ENCODE measurements at places on chromosomes 13 and 19.
A peak's percentile ranks its signal among the peaks of the same experiment; 100 is the strongest.

- no peak for DNase-seq
Observed at GRCh38 chr19:7505682-7506384, 10.1 kb upstream of the ZNF358 start.

DNA sequence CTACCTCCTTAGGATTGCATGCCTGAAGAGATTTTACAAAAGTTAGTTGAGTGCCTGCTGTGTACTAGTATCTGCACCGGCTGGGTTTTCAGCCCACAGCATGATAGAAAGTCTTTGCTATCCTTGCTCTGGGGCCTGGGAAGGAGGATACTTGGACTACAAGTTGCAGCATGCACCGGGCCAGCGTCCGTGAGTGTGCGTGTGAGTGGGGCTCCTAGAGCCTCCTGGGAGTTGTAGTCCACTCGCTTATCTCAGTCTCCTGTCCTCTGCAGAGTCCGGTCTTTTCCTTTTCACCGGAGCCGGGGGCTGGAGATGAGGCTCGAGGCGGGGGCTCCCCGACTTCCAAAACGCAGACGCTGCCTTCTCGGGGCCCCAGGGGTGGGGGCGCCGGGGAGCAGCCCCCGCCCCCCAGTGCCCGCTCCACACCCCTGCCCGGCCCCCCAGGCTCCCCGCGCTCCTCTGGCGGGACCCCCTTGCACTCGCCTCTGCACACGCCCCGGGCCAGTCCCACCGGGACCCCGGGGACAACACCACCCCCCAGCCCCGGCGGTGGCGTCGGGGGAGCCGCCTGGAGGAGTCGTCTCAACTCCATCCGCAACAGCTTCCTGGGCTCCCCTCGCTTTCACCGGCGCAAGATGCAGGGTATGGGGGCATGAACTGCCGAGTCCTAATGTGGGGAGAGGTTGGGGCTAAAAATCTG is 20.6 kb downstream of the BRSK1 start:
- no peak for DNase-seq

DNA sequence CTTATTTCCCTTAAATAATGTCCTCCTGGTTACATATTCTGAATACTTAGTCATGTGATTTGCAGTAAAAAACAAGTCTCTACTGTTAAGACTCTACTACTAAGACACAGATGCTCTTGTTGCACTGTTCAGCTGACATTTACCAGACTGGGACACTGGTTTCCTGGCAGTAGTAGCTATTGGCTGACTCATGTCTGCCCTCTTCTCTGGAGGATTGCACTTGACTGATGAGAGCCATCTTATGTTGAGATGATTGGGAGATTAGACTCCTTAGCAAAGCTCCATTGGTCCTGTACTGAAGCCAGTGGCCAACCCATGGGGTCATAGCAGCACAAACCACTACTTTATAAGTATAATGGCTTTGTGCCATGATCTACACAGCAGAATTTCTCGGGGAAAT is 1672.6 kb upstream of the PCDH20 start:
- no peak for DNase-seq

- DNase-seq: no peak
Observed at GRCh38 chr19:44698492-44699201, at the start of gene CEACAM16. Gene CEACAM16 (plus strand): TSS chr19:44699151. CDS start chr19:44701457, 2,306 bp downstream.

- DNase-seq: no peak
Observed at GRCh38 chr13:36258831-36259230, 38.8 kb downstream of the CCDC169 start.

GRCh38 chr13:62418872-62419271 is 1003.2 kb upstream of the PCDH20 start:
- no peak for DNase-seq

- no peak for DNase-seq
Observed at GRCh38 chr13:113466383-113466782, 13.1 kb upstream of the ADPRHL1 start.

- DNase-seq: no peak
Observed at GRCh38 chr19:30064771-30065494, 122.9 kb downstream of the URI1 start.

DNA sequence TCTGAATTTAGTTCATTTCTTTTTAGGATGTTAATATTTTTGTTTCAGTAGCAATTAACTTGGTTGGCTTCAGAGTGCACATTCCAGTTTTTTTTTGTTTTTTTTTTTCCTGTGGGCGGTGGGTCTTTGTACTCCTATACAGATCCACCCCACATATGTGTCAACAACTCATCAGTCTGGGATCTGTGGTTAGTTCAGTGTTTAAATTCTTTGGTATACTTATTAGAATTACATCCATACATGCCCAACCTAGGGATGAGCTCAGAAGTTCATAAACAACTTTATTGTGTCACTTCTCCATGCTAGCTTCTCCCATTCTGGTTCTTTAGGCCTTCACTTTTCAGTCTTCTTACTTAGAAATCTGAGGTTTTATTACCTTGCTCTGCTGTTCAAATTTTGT is 50.9 kb downstream of the PCCA start:
- no peak for DNase-seq

- DNase-seq: no peak
Observed at GRCh38 chr13:32754179-32754578, 167.9 kb downstream of the PDS5B start.

- no peak for DNase-seq
Observed at GRCh38 chr13:105144936-105145335, 1390.5 kb downstream of the EFNB2 start.

DNA sequence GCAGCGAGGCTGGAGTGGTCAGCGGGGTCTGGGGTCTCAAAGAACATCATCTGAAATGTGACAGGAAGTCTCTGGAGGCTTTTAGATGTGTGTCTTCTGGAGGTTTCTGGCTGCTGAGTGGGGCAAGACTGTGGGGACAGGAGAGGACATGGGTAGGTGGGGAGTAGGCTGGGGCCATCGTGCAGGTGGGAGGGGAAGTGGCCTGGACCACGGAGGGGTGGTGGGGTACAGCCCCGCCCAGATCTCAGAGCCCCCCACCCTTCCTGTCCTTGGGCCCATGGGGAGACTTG is 6.2 kb downstream of the AP1M1 start:
- no peak for DNase-seq

- DNase-seq: no peak
Observed at GRCh38 chr13:97249796-97250495, 27.8 kb downstream of the MBNL2 start.

DNA sequence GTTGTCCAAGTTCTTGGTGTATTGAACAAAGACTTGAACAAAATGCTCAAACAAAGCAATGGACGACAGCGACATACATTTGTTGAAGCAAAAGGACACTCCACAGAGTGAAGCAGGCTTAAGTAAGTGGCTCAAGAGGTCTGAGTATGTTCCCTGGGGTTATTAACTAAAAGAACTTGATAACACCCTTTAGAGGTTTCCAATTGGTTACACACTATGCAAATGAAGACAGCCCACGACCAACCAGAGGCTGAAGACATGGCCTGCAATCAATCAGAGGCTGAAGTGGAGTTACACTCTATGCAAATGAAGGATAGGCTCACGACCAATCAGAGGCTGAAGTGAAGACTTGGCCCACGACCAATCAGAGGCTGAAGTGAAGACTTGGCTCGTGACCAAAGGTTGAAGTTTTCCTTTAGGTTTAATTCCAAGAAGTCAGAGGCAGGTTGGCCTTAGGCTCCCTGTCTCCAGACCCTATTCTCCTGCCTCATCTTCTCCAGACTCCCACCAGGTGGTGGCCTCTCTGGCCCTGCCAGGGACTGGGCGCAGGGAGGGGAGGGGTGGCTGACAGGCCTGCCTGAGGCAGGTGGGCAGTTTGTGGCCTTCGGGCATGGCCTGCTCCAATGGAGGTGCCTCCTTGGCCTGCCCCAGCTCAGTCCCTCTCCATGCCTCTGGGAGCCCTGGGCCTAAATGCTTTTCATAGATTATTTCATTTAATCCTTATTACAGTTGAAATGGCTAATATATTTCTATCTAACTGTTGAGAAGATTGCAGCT is 38.1 kb downstream of the CCDC169 start:
- DNase-seq: no peak

DNA sequence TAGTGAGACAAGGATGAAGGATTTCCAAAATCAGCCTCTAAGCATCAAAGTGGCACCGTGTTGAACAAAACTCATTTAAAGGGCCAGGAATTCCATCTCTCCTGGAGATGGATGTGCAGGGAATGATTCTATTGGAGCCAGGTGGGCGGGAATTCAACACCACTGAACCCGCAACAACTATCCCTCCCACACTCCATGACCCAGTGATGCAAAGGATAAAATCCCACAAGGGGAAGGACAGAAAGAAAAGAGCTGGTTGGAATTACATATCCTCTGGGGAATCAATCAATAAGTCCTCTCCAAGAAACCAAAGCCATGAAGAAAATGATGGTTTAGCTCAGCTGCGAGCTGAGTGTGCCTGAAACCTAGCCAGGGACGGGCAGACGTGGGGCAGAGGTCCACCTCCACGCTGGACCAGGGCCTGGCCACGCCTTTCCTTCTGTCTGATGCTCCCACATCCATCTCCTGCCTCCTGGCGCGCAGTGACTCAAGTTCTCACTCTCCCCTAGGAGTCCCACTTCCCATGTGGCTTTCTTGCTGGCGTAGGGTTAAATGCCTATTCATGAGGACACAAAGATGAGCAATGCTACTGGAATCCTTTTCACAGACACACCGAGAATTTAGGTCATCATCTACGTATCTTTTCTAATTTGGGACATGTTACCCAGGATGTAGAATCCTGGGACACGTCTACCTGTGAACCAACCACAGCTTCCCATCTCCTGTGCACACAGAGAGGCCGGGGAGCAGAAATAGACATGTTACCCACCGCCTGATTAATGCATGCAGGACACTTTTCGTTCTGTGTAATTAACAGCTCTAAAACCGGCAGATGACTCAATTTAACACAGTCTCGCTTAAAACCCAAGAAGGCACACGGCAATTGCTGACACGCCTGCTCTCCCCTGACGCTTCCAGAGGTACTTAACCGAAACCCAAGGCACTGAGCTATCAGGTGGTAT is 48.6 kb downstream of the PEPD start:
- peak; percentile 3 for DNase-seq

DNA sequence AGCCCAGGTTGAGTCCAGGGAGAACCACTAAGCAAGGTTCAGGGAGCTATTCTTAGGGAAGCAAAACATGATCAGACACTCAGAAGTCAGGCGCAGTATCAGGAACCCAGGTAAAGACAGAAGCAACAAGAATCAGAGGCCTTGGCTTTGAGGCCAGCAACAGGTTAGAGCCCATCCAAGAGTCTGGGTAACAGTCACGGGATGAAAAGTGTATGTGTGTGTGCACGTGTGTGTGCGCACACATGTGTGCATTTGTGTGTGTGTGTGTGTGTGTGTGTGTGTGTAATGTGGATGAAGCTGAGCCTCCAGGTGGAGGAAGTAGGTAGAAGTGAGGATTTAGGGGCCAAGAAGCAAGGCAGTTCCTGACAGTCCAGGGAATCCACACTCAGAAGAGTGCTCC is 63.1 kb downstream of the CCNA1 start:
- DNase-seq: no peak

GRCh38 chr13:24013189-24013588 is 115.9 kb upstream of the C1QTNF9B start:
- no peak for DNase-seq

- no peak for DNase-seq
Observed at GRCh38 chr19:35265900-35266519, 2.8 kb upstream of the USF2 start.

DNA sequence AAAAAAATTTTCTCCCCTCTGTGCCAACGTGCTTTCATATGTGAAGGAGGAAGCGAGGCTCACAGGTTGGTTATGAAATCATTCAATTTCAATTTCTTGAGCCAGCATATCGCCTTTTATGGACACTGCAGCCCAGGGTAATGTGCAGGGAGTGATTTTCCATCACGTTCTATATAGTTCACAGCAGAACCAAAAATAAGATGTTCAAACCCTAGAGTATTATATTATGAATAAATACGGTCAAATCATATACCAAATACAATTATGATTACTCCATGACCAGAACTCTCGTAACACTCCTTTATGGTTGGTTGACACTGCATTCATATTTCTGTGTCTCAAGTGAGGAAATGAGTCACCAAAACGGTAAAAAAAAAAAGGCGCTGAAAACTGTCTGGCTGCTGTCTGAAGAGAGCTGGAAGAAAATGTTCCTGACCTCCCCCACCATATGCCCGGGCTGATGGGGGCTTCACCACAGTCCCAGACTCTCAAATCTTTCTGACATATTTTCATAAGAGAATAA is 75.8 kb upstream of the UBAC2 start:
- DNase-seq: no peak

- DNase-seq: no peak
Observed at GRCh38 chr19:41615207-41615606, 11.7 kb downstream of the CEACAM4 start.

- DNase-seq: no peak
Observed at GRCh38 chr13:36675213-36675536, 1.4 kb downstream of the SERTM1 start.

- no peak for DNase-seq
Observed at GRCh38 chr13:52652980-52653303, 306 bp downstream of the SUGT1 start.

DNA sequence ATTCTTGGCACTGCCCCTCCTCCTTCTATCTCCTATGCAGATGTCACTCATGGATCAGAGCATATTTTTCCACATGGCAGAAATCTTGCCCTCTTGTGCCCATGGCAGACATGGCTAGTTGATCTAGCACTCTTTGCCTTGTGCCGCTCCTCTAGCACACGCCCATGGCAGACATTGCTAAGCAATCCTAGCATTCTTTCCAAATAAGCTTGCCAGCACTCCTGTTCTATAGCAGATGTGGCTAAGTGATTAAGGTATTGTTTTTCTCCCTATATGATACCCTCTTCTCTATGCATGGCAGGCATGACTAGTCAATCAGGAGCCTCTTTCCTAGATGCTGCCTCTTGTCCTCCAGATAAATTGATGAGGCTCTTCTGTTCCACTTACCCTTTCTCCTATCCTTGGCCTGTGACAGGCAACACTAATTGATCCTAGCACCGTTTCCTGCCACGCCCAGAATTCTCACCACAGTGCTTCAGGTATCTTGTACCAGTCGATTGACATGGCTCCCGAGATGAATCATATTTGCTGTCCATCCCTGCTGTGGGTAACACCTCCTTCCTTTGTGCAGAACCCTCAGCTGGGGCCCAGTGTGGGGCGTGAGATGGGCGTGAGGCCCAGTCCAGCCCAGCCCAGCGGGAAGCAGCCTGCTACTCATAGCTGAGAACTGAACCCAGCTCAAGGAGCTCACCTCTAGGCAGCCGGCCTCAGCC is 26.9 kb downstream of the TMED1 start:
- DNase-seq: no peak

- no peak for DNase-seq
Observed at GRCh38 chr19:21127898-21128297, 13.9 kb upstream of the ZNF431 start.

DNA sequence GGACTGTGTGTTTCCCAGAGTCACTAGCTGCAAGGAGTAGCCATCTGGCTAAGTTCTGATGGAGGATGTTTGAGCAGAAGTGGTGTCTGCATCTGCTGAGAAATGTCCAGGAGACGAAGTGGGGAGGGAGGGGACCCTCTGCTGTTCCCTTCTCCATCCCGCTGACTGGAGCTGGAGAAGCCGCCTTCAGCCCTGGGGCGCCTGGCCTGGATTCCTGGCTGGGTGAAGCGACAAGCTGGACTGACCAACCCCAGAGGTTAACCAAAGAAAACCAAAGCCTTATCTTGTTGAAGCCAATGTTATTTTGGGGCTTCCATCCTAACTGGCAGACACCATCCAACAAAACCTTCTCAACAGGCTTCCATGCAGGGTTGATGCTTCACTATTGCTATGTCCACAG is 67.6 kb downstream of the SLC7A1 start:
- DNase-seq: no peak

- DNase-seq: no peak
Observed at GRCh38 chr19:35223084-35223790, 5.3 kb downstream of the FAM187B start.

- DNase-seq: no peak
Observed at GRCh38 chr13:98451676-98452470, 125.0 kb downstream of the STK24 start.
